ENCODE measurements at places on chromosomes 2 and 18.

- DNase-seq: no peak
These were observed 17.7 kb downstream of the FIGN start for GRCh38 chr2:163717993-163718680.

DNA sequence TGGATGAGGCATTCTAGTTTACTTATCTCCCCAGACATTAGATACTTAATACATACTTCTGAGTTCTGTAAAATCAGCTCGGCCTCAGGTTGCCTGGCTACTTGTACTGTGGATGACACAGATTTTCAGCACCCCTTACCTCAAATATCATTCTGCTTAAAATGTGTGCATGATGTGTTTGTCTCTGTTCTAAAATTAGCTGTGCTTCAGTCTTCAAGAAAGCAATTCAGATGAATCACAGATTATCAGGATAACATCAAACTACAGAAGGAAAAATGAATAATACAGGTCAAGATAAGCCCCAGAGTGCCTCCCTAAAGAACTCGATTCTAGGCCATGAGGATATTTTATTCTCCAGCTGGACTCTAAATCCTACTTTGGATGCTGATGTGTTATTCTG is 21.3 kb upstream of the MAPRE2 start:
- no peak for DNase-seq

DNA sequence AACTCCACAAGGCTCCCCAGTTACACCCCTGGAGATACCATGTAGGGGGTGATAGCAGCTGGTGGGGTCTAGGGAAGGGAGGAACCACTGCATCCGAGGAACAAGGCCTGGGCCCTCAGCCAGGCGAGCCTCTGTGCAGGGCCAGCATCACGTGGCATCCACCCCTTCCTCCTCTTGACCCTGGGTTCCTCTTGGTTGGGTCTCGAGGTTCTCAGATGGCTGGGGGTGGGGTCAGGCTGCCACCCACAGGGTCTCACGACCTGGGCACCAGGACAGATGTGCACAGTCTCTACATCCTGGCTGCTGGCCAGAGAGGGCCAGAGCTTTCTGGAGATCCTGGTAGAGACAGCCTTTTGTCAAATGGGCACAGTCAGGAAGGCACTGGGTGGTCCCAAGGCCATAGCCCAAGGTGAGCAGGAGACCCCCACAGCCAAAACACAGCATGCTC is 10.4 kb downstream of the HS6ST1 start:
- no peak for DNase-seq

DNA sequence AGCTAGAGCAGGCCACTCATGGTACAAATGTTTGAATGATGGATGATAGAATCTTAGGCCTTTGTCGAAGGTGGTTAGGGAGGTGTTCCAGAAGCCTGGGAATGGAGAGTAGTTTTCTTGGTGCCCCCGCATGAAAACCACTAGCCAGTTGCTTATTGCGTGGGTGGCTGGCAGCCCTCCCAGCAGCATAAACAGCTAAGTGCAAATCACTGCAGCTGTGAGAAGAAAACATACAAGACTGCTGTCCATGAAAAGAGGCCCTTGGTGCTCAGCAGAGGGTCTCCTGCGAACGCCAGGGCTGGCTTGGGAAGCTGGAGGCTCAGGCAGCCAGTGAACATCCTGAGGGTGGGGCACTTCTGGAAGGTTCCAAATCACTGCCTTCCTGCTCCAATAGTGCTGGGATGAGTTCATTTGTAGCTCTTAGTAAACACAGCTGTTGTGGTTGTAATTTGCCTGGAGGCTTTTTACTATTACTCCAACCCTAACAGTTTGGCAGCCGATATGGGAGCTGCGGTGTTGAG is 118.8 kb downstream of the MGAT5 start:
- DNase-seq: no peak

GRCh38 chr2:134290358-134290757 is 36.5 kb downstream of the MGAT5 start:
- DNase-seq: no peak

DNA sequence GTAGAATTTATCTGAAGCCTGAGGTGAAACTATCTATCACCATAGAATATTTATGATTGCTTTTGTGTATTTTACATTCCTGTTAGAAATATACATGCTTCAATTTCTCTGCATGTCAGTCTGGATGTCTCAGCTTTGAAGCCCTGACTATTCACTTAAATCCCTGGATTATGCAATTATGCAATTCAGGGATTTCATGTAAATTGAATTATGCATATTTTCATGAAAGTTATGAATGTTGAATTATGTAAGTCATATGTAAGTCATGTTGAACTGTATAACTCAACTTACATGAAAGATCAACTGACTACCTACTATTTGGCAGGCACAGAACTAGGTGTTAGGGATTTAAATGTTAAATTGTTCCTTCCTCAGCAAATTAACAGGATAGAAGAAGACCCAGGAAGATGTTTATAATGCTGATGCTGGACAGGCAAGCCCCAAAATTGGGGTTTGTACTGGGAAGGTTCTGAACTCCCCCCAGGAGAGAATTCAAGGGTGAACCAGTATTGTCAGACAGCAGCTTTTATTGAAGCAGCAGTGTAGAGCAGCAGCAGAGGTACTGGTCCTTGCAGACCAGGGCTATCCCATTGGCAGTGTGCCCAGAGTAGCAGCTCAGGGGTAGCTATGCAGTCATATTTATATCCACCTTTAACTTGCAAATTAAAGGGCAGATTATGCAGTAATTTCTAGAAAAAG is 236.5 kb downstream of the ZNF804A start:
- DNase-seq: no peak

DNA sequence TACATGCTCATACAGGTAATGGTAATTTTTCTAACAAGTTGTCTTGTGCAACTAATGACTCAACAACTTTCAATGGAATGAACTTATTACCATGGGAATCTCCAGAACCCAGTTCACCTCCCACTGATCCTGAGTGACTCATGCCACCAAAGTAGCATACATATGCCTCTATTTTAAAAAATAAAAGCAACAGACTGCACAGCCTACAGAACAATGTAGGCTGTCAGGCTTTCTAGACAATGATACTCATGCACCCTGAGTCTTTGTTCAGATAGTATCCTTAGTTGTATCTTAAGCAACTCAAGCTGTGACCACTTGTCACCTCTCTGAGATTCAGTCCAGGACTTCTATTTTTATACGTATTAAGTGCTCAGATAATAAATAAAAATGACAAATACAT is 531.0 kb upstream of the SETBP1 start:
- no peak for DNase-seq

DNA sequence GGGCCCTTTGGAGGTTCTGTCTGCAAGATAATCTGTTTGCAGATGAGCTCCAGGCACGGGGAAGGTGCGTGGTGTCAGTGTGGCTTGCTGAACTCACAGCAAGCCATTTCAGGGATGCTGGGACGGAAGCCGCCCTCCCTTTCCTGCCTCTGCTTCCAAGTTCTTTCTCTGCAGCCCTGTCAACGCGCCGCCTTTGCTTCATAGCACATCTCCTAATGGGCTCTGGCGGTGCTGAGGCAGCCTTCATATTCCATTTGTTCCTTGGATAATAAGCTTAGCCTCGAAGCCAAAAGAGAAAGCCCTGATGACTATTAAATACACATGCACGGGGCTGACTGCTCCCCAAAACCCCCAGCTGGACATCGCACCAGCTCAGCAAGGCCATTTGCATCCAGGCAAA is 81.7 kb upstream of the TAF1B start:
- no peak for DNase-seq
